Natural killer cell (primary cell): ENCODE measurements at places on chromosomes 1 and 21. TPM values are rescaled to one million over a fixed set of nuclear protein-coding genes. Genes with fewer than 3 reads are reported as not detected.

Gene GLUL
- 134 TPM for total RNA-seq

GRCh38 chr1:22225858-22226589, 83.1 kb upstream of the WNT4 start:
- no peaks in the 10 kb centered on the region for H3K36me3 ChIP-seq
- no peaks in the 10 kb centered on the region for H3K4me1 ChIP-seq
- DNase-seq = no peak
- H3K27ac ChIP-seq = no peak overlapping the region
- H3K27me3 ChIP-seq = no peaks in the 10 kb centered on the region

- no peak overlapping the region for H3K27ac ChIP-seq
- H3K27me3 ChIP-seq = no peaks in the 10 kb centered on the region
- no peak overlapping the region for H3K4me3 ChIP-seq
- no peak for DNase-seq
- no peaks in the 10 kb centered on the region for H3K36me3 ChIP-seq
Observed at GRCh38 chr21:27321791-27322190, 354.9 kb upstream of the ADAMTS5 start.

Gene METTL13
- 18.2 TPM for total RNA-seq

GRCh38 chr1:14983277-14983676, 170.3 kb upstream of the TMEM51 start:
- no peak overlapping the region for H3K27ac ChIP-seq
- no peaks in the 10 kb centered on the region for H3K4me1 ChIP-seq
- no peaks in the 10 kb centered on the region for H3K36me3 ChIP-seq
- no peak for DNase-seq

GRCh38 chr1:162471290-162471853, 26.2 kb upstream of the UHMK1 start:
- no peak overlapping the region for H3K27ac ChIP-seq
- DNase-seq = no peak
- H3K36me3 ChIP-seq = no peaks in the 10 kb centered on the region
- no peak overlapping the region for H3K4me3 ChIP-seq
- H3K4me1 ChIP-seq = no peaks in the 10 kb centered on the region

Gene PADI2
- 2.5 TPM for total RNA-seq

DNA sequence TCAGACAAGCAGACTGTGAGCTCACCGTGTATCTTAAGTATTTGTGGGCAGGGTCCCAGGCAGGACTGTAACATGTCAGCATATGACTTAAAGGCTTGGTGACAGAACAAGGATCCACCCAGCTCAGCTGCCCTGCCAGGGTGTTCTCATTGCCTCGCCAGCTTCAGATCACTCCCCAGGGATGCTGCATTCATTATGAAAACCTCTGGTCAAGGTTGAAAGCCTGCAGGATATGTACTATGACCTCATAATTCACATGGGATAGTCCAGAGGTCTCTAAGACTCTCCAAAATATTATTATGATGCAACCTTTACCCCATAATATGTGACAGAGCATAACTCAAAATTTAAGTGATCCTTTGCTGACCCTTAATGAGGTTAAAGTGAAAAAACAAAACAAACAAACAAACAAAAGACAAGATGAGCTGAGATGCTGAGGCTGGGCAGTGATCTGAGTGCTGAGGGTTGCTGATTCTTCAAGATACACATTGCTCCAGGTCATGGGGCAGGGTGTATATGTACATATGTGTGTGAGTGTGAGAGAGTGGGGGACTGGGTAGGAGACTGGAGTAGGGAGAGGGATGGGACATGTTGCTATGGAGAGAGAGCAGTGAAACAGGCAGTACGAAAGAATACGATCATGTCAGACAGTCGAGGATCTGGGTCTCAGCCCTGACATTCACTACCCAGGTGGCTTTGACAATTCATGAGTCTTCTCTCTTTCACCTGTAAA, 98.8 kb upstream of the DUSP10 start:
- no peak overlapping the region for H3K4me3 ChIP-seq
- no peak overlapping the region for H3K27ac ChIP-seq
- no peak for DNase-seq
